ENCODE measurements at places on chromosomes 2 and 18.

DNA sequence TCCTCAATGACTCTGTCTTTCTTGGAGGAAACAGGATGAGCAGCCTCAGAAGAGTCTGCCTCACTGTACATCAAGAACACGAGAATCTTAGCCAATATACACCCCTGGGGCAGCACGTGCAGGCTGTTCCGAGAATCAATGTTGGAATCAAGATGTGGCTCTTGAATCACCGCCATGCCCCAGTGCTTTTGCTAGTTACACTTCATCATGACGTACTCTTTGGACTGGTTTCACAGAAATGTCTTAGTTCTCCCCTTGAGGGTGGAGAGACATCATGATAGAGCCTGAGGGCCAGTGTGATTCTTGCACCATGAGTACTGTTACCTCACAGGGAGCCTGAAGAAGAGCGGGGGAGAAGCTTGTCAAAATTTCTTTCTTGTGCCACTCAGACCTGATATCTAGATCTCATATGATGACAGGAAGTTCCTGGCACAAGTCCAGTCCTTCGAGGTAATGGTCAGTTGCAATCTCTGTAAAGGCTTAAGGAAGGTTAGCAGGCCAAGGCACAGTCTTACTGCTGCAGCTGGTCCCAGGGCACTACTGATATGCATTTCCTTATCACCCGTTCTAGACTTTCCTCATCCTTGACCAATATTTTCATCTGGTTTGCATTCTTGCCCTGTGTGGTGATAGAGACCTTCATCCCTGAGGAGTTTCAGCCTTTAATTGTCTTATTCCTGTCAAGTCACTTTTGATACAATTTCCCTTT is 28.2 kb upstream of the STAT4 start:
- peak; percentile 93 for DNase-seq

- peak; percentile 80 for DNase-seq
These were observed 721 bp downstream of the ADAM17 start for GRCh38 chr2:9554921-9555296.

- DNase-seq, result peak; percentile 61
These were observed 52.2 kb downstream of the CDK15 start for GRCh38 chr2:201858281-201859184.

GRCh38 chr18:12656938-12657683 is 796 bp downstream of the SPIRE1 start:
- DNase-seq, result peak; percentile 57

- no peak for DNase-seq
These were observed 428.3 kb downstream of the PARD3B start for GRCh38 chr2:204973616-204974015.

DNA sequence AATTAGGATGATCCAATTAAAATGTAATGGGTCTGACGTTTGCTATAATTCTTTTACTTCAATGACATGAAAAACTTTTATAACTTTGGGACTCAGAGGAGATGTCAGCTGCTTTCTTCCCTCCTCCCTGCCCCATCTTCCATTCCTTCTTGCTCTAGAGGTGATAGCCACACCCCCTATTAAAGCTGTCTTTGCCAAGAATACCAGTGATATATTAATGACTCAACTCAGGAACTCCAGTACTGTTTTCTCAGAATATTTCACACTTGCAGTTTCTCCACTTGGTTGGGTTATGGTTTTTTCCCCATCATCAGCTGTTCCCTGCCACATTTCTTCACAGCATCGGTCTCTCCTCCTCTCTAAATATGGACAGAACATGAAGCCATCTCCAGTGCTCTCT is 184.0 kb downstream of the KCNE4 start:
- DNase-seq, result peak; percentile 81

GRCh38 chr2:71894261-71894660 is 253.4 kb downstream of the CYP26B1 start:
- no peak for DNase-seq

- DNase-seq, result peak; percentile 99
These were observed 189.4 kb upstream of the GLI2 start for GRCh38 chr2:120546048-120546864.

GRCh38 chr2:200778038-200778437 is 33.7 kb upstream of the BZW1 start:
- DNase-seq, result peak; percentile 66

GRCh38 chr2:217054791-217055190 is 194.9 kb upstream of the TNP1 start:
- peak; percentile 37 for DNase-seq

- no peak for DNase-seq
These were observed 1.7 kb downstream of the TBC1D8 start for GRCh38 chr2:101149241-101150192.

DNA sequence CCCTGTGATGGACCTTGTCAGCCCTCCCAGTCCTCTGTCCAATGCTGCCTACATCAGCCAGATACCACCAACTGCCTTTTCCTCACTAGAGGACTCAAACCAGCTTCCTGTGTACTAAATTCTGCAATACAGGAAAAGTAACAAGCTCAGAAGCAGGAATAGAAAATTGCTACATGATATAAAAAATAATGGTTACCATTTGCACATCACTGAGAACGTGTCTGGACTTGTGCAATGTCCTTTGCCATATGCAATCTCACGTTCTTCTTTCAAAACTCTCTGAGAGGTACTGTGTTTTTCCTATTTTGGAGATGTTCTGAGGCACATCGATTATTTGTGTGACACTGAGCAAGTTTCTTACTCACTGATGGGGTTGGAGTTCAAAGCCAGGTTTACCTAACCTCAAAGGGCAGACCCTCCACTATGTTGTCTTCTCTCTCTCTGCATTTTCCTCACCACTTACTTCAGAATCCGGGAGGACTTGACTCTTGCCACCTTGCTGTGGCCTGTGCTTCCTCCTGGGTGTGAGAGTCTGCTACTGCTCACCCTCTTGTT is 12.1 kb downstream of the UPP2 start:
- DNase-seq, result no peak
